ENCODE measurements at places on chromosomes 3 and 15.

- no peak for DNase-seq
Measured at GRCh38 chr3:123385981-123386380, 62.9 kb downstream of the ADCY5 start.

GRCh38 chr3:128317698-128318231 lies 148.9 kb downstream of the DNAJB8 start:
- DNase-seq, result no peak

DNA sequence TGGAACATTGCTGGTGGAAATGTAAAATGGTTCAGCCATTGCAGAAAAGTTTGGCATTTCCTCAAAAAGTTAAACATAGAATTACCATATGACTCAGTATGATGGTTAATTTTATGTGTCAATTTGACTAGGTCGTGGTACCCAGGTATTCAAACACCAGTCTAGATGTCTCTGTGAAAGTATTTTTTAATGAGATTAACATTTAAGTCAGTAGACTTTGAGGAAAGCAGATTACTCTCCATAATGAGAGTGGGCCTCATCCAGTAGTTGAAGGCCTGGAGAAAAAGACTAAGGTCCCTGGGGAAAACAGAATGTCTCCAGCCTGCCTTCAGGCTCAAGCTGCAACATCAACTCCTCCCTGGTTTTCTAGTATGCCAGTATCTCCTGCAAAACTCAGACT lies 42.3 kb upstream of the TMEM87A start:
- DNase-seq, result no peak

GRCh38 chr15:48592933-48593332 lies 52.6 kb downstream of the FBN1 start:
- DNase-seq, result no peak

GRCh38 chr15:52862677-52863076 lies 72.5 kb upstream of the ONECUT1 start:
- DNase-seq, result no peak

DNA sequence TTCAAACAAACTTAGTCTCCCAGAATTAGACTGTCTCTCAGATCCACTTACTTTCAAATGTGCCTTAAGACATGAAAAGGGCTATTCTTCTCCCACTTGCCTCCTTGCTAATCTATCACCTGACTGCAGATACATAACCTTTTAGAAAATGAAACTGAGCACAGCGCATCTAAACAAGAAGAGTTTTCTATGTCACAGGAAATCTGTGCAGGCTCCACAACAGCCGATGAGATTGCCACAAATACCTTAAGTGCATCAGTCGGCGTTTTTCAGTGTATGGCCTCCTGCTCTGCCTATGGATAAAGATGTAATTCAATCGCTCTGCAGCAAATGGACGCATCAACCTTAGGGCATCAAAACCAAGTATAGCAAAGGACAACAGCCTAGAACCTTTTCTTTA lies 544.2 kb downstream of the FOXP1 start:
- no peak for DNase-seq

- DNase-seq, result peak; percentile 14
Measured at GRCh38 chr15:39232512-39232911, 348.4 kb upstream of the THBS1 start.

GRCh38 chr3:46509661-46510187 lies 11.9 kb downstream of the RTP3 start:
- DNase-seq, result no peak

DNA sequence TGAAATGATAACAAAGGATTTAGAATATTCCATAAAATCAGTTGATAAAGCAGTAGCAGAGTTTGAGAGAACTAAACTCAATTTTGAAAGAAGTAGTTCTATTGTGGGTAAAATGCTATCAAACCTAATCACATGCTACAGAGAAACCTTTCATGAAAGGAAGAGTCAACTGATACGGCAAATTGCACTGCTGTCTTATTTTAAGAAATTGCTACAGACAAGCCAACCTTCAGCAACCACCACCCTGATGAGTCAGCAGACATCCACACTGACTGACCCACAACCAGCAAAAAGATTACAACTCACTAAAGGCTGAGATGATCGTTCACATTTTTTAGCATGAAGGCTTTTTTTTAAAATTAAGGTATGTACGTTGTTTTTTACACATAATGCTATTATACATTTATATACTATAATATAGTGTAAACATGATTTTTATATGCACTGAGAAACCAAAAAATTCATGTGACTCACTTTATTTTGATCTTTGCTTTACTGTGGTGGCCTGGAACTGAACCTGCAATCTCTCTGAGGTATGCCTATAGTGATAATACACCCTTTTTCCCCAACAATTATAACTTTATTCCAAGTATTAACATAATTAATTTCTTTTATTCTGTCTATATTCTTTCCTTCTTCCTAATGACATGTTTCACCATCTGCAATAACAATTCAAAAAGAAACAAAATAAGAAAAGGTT lies 109.9 kb downstream of the TBC1D5 start:
- DNase-seq, result no peak

GRCh38 chr3:135237371-135238143 lies 442.5 kb downstream of the EPHB1 start:
- no peak for DNase-seq
